ENCODE measurements at places on chromosomes 7 and 10. TPM values are rescaled to one million over a fixed set of nuclear protein-coding genes. Genes with fewer than 3 reads are reported as not detected.

GRCh38 chr7:31761646-31762045, 74.6 kb downstream of the PPP1R17 start:
- DNase-seq, result no peak

DNA sequence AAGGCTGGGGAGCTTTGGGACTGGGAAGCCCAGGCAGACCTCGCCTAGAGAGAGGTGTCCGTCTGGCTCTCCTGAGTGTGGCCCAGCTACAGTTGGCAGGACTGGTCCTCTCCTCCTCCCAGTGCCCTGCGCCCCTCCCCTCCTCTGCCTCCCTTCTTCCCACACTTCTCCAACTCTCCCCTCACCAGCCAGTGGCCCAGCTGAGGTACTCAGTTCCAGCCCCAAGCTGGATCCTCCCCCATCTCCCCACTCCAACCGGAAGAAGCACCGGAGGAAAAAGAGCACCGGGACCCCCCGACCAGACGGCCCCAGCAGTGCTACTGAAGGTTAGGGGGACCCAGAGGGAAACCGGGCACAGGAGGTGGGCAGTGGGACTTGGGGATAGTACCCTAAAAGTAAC, 27.7 kb downstream of the GBX1 start:
- no peak for DNase-seq

DNA sequence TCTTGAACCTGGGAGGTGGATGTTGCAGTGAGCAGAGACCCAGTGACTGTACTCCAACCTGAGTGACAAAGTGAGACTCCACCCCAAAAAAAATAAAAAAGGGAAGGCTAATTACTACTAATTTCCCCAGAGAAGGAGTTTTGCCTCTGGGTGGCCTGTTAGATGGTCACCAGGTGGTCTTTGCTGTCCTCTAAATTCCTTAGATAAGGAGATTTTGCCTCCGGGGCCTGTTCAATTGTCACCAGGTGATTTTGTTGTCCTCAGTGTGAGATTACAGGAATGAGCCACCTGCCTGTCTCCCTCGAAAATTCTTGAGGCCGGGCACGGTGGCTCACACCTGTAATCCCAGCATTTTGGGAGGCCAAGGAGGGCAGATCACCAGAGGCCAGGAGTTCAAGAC, 24.4 kb upstream of the ZMIZ2 start:
- DNase-seq, result no peak

DNA sequence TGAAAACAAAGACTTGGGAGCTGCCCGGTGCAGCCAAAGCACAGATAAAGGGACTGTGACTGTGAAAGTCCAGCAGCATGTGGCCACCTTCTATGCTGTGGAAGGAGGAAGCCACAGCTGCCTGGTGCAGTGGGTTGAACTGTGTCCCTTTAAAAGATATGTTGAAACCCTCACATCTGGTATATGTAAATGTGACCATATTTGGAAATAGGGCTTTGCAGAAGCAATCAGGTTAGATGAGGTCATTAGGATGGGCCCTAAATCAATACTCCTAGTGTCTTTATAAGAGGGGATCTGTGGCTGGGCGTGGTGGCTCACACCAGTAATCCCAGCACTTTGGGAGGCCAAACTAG, 136.9 kb downstream of the GLI3 start:
- no peak for DNase-seq

DNA sequence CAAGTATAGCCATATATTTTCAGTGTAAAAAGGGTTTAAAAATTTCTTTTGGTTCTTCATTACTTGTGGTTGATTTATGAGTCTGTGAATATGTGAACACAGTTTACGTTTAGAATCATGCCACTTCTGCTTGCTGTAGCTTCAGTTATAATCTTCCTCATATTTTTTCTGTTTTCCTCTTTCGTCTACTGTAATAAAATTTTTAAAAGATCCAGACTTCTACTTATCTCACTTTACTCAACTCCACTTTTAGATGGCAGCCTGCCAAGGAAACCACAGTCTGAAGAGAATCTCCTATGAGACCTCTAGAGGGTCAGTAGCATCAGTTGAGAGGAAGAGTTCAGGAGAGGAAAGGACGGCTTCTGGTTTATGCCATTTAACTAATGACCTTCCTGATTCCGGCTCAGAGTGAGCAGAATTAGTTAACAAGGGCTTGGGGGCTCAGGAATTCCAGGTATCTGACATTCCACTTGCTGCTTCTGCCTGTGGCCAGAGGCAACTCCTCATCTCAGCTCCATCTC, 21.4 kb downstream of the CREB5 start:
- no peak for DNase-seq

GRCh38 chr10:110355141-110355831, 50.6 kb upstream of the SMNDC1 start:
- no peak for DNase-seq

DNA sequence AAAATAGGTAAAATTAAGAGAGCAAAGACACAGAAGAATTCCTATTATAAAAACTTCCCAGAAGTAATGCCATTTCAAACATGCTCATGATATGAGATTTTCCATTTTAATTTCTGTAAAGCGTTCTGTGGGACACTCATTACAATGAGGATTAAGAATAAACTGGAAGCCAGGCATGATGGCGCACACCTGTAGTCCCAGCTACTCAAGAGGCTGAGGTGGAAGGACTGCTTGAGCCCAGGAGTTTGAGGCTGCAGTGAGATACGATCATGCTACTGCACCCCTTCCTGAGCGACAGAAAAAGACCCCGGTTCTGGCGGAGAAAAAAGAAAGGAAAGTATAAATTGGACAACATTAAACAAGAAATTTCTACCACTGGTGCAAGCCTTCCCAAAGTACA, 1.5 kb downstream of the DNA2 start:
- no peak for DNase-seq

GRCh38 chr7:137661634-137662033, 185.1 kb downstream of the DGKI start:
- DNase-seq, result no peak

- DNase-seq, result no peak
Measured at GRCh38 chr7:143286522-143286890, 1.6 kb upstream of the CASP2 start.

- no peak for DNase-seq
Measured at GRCh38 chr10:71597821-71598498, 121.6 kb downstream of the C10orf105 start.

Gene GRID1
- total RNA-seq, result not detected

Gene SPDYE16
- not detected for total RNA-seq

Gene BAIAP2L1
- 0.04 TPM for total RNA-seq

Gene NCF1
- not detected for total RNA-seq

Gene LIPJ
- not detected for total RNA-seq

Gene FAM25G
- not detected for total RNA-seq
